ENCODE measurements at places on chromosomes 2 and 18.

GRCh38 chr2:149877074-149877473 is 289.5 kb upstream of the MMADHC start:
- no peak for DNase-seq

DNA sequence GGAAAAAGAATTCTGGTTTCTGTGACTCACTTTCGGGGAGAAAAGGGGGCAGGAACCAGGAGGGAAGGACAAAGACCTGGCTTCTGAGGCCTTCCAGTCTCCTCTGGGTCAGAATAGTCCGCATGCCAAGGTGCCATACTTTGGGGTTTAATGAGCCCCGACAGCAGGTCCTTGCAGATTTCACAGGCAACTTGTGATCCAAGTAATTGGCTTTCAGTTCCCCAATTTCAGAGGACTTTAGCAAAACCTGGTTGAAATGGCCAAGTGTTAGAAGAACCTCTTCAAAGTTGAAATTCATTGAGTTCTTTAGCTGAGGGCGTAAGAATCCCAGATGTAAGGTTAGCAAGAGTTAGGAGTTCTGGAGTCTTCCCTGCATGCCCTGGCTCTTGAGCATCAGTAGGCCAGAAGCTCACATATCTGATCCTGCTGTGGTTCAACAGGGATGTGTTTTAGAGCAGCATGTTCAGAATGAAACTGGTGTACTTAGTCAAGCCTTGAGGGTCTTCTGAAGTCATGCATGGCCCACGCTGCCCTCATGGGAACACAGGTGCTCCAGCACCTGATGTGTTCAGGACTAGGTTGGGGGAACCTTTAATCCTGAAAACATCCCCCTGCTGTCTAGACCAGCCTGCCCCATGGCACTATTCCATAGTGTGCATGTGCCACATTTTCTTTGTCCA is 143.0 kb downstream of the NUP35 start:
- DNase-seq = no peak

DNA sequence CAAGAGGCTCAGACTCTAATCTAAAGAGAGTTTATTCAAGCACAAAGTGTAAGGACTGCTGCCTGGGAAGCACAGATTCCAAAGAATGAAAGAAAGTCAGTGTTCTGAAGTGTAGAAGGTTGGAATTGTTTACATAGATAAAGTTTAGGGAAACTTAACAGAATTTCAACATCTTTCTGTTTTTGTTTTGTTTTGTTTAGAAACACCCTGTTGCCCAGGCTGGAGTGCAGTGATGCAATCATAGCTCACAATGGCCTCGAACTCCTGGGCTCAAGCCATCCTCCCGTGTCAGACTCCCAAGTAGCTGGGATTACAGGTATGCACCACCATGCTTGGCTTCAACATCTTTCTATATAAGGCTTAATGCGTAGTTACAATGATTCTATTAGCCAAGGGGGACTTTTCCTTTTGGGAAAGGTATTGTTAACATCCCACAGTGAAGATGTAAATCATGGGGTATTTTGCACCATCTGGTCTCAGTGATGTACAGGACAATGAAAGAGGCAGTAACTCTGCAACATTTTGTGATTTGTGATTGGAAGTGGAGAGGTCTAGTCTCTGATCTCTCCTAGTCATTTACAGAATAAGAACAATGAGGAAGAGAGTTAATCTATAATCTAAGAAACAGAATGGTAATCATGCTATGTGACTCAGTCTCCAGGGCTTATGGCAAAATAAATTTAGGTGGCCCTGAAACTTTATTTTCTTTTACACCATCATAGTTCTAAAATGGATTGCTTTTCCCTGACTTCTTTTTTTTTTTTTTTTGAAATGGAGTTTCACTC is 45.6 kb upstream of the MSH6 start:
- peak; percentile 44 for DNase-seq

GRCh38 chr2:10773821-10774341 is 38.7 kb downstream of the PDIA6 start:
- DNase-seq = no peak

DNA sequence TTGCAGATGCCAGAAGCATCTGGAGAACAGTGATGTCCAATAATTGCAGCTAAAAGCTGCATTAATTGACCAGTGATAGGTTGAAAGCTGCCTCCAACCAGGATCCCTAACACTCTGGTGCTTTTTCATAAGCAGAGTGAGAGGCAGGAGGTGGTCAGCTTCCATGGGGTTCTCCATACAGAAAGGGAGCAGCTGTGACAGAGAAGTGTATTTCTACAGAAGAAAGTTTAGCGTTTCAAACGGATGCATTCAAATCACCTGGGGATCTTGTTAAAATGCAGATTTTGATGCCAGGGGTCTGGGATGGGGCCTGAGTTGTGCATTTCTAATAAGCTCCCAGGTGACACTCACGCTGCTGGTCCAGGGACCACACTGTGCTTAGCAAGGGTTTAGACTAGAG is 216.5 kb upstream of the NRP2 start:
- no peak for DNase-seq

- DNase-seq = peak; percentile 47
These were observed 915 bp downstream of the CUL3 start for GRCh38 chr2:224584111-224584784.

GRCh38 chr18:37394610-37394965 is 171.0 kb downstream of the CELF4 start:
- no peak for DNase-seq

DNA sequence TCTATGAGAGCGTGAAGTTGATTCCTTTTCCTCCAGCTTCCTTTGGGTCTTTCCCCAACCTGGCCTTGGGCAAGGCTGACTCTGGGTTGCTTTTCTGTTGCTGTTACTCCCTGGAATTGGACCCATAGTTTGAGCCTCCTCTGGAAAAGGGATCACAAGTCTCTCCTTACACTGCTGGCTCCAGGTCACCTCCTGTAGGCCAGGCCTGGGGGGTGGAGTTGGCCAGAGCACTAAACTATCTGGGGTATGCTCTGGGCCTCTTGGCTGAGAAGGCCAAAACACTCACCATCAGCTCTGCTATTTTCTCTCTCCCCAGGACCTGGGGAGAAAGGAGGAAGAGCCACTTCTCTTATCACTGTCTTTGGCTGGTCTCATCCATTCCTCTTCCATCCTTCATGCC is 56.5 kb upstream of the NCOA1 start:
- DNase-seq = no peak

GRCh38 chr2:153145470-153145978 is 333.0 kb downstream of the RPRM start:
- DNase-seq = no peak

- peak; percentile 53 for DNase-seq
These were observed 39.0 kb upstream of the STRN start for GRCh38 chr2:37005118-37005868.

DNA sequence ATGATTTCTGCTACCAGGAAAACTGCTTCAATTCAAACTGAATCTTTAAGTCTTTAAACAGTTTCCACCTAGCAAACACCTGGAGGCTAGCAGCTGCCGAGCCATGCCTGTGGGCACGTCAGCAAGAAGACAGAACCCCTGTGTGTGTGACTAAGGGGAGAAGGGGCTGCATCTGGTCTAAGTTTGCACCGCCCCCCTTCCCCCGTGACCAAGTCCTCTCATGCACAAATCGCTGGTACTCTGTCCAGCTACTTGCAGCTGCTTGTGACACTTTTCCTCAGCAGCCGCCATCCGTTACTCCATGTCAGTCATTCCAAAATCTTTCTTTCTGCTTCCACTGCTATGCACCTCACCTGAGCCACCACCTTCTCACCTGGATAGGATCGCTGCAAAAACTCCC is 355.0 kb downstream of the SS18 start:
- DNase-seq = no peak

DNA sequence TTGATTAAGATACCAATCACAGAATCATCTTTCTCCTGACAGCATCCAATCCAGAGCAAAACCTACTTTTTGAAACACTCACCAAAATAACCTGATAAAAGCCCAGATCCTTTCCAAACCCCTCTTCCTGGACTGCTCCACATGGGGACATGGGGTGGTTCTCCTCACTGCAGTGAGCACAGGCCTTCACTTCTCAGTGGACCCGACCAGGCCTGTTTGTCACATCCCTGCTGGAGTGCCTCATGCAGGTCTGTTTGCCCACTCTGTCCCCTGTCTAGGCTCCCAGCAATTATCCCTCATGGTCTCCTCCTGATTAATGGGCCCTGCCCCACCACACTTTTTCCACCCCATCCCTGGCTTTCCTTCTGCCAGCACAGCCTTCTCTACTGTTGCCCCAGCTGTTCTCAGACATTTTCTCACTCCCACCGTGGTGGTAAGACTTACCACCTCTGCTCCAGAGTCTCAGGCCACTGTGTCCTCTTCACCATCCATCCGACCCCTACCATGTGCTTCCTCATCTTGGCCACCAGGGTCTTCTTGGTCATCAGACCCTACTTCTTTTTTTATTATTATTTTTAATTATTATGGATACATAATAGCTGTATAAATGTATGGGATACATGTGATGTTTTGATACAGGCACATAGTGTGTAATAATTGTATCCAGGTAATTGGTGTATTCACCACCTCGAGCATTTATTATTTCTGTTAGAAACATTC is 21.1 kb downstream of the MRPL30 start:
- DNase-seq = no peak

DNA sequence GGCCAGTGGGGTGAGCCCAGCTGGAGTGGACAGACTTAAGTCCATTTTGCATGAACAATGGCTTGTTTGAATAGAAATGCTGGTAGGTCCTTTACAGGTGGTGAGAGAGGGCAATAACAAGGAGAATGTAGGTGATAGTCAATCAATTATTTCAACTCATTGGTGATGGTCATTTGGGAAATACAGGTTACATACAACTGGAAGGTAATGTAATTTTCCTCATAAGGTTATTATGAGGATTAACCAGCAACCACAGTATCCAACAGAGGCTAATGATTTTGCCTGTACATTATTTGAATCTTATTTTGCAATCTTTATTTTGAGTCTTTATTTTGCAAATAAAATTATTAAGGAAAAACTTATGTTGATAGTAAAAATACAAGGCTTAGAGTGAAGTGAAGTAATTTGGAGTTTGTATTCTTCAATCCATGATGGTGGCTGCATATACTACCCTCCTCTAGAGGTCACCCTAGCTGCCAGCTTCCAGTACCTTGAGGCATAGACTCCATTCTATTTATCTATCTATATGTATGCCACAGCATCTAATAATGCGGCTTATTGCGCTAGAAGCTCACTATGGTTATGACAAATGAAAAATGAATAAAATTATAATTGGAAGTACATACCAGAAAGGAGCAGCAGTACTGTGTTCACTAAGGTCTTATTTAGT is 20.5 kb upstream of the HNMT start:
- no peak for DNase-seq

GRCh38 chr2:138115666-138116065 is 151.4 kb downstream of the HNMT start:
- DNase-seq = peak; percentile 57

DNA sequence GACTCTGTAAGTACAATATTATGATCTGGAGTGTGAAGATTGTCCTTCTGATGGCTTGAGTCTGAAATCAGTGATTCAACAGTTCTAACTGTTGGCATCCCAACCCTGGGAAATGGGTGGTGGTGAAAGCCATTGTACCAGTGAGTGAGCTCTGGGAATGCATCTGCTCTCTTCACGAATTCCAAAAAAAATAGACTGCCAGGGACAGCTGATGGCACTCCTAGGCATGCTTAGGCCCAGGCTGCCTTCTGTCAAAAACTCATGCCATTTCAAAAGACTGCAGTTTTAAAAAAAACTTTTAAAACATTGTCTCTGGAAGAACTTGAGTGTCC is 20.3 kb downstream of the OXER1 start:
- DNase-seq = no peak

GRCh38 chr2:43143756-43144155 is 82.7 kb downstream of the ZFP36L2 start:
- no peak for DNase-seq

DNA sequence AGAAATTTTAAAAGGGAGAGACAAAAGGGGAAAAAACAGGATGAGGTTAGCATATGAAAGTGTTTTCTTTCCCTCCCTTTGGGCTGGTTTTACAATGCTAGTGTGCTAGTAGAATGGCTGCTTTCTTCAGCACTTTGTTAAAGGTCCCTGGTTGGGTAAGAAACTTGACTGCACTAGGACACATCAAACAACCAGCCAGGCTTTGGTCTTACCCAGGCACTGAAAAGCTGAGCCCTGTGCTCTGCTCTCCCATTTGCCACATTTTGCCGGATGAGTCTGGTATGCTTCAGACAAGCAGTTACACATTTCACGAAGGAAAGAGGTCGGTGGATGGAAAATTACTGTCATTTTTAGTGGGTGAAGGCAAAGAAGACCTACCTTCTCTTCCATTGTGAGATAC is 242.0 kb downstream of the DPP10 start:
- no peak for DNase-seq

GRCh38 chr2:124524155-124524915 is 499.2 kb downstream of the CNTNAP5 start:
- no peak for DNase-seq

- DNase-seq = no peak
These were observed 58.7 kb downstream of the FAM117B start for GRCh38 chr2:202693503-202693902.

GRCh38 chr2:235806986-235807750 is 313.3 kb downstream of the AGAP1 start:
- DNase-seq = no peak

- no peak for DNase-seq
These were observed 134.3 kb downstream of the NFATC1 start for GRCh38 chr18:79529991-79530390.

GRCh38 chr2:45403036-45403435 is 208.0 kb downstream of the SRBD1 start:
- no peak for DNase-seq

DNA sequence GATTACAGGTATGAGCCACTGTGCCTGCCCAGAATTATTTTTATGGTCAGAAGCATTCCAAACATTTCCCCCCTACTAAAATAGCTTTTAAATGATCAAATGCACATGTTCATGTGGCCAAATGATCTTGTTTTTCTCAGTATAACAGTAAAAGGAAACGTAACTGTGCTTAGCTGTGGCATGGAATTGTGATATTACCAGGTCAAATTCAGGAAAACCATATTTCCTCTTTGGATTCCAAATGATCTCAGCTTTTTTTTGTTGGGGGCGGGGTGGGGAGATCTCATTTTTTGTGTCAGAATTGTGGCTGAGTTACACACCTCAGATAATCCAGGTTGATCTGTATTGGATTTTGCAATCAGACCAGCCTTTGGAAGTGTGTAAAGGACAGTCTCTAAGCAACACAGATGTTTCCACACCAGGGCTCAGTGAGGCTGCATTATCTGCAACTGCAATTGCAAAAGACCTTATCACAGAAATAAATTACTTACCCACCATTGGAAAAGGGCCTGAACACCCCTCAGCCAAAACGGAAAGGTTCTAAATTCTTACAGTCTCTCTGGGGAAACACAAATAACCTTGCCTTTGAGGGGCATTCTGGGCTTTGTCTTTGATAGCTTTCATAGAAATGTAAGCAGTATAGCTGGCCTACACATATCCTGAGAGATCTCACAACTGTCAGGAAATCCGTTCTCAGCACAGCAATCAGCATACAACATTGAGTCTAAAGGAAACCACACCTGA is 8.4 kb downstream of the CASP10 start:
- DNase-seq = peak; percentile 84

GRCh38 chr18:24208270-24209035 is 69.6 kb downstream of the CABYR start:
- DNase-seq = peak; percentile 36
